ENCODE measurements at places on chromosomes 1 and 21. TPM values are rescaled to one million over a fixed set of nuclear protein-coding genes. Genes with fewer than 3 reads are reported as not detected.

GRCh38 chr1:165290148-165290547 is 66.4 kb downstream of the LMX1A start:
- H3K36me3 ChIP-seq = no peaks in the 10 kb centered on the region
- no peaks in the 10 kb centered on the region for H3K4me1 ChIP-seq
- no peak overlapping the region for H3K27ac ChIP-seq
- peaks cover 13% of the 10 kb centered on the region for H3K27me3 ChIP-seq
- DNase-seq = no peak
- H3K4me3 ChIP-seq = no peak overlapping the region

DNA sequence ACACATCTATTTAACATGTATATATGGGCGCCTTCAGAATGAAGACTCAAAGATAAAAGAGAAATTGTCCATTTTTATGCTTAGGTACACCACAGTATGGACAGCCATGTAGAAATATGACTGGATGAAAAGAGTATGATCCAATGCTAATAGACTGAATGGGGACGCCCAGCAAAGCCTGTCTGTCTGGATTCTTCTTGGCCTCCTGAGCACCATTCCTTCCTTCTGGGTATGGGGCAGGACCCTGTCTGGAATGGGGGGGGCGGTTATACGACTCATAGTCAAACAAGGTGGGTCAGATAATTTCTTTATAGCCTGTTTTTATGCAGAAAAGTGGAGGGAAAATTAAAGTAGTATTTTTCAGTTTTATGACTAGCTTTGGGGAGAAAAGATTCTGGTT is 81.2 kb upstream of the ABCD3 start:
- no peaks in the 10 kb centered on the region for H3K36me3 ChIP-seq
- H3K4me1 ChIP-seq = no peaks in the 10 kb centered on the region
- H3K27me3 ChIP-seq = no peaks in the 10 kb centered on the region
- no peak for DNase-seq

DNA sequence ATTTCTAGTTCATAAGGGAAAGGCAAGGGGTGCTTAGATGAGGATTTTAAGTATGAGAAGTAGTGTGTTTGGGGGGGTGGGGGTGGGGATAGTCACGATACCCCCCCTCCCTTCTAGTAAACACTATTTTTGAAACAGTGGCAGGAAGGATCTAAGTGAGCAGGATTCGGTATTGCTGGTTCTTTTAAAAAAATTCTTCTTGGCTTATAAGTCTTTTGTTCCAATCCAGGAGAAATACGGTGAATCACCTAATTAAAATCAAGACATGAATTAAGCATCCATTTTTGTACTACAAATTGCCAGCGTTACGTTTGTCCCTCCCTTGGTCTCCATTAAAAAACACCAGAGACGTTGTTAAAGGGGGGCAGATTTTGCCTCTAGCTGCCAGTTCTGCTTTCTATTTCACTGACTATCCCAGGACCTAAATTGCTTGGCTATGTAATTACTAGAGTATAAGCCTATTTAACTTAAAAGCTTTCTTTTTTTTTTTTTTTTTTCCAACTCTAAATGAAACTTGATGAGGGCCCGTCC is 911 bp downstream of the LMO4 start:
- peaks cover 43% of the 10 kb centered on the region for H3K4me1 ChIP-seq
- H3K27me3 ChIP-seq = no peaks in the 10 kb centered on the region

- peaks cover 4% of the 10 kb centered on the region for H3K4me1 ChIP-seq
- H3K36me3 ChIP-seq = no peaks in the 10 kb centered on the region
- H3K4me3 ChIP-seq = no peak overlapping the region
These were observed 880 bp downstream of the ALPL start for GRCh38 chr1:21510113-21510493.

The RGS13 gene
- not detected for total RNA-seq

The ZCCHC17 gene
- 33.0 TPM for total RNA-seq

The DCST2 gene
- total RNA-seq = 0.31 TPM
